ENCODE measurements at places on chromosomes 3 and 15.

DNA sequence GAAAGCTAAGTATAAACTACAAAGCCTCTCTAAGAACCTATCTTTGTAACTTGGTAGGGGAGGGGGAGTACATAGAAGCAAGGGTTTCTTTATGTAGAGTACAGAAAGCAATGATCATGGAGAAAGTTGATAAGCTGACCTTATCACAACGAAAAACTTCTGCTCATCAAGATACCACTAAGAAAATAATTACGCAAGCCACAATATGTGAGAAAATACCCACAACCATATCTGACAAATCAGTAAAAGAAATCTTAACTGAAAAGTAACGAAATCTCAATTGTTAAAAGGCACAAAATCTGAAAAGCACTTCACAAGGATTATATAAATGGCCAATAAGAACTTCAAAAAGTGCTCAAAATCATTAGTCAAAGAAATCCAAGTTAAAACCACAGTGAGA, 35.1 kb upstream of the RPS17 start:
- no peak for DNase-seq

GRCh38 chr3:134600685-134601463, 49.9 kb downstream of the KY start:
- peak; percentile 15 for DNase-seq

DNA sequence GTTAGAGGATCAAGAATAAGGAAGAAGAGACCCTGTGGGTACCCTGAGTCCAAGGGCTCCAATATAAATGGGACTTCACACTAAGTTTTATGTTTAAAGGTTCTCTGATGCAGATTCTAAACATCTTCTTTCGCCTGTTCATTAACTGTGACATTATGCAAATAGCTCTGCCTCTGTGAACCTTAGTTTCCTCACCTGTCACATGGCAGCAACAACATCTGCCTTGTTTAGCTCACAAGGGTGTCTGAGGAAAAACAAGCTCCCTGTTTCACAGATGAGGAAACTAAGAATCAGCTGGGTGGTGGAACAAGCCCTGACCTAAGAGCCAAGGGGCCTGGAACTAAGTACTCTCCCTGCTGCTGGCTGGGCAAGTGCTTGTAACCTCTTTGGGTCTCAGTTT, 40.8 kb downstream of the GOLGA6L1 start:
- no peak for DNase-seq

DNA sequence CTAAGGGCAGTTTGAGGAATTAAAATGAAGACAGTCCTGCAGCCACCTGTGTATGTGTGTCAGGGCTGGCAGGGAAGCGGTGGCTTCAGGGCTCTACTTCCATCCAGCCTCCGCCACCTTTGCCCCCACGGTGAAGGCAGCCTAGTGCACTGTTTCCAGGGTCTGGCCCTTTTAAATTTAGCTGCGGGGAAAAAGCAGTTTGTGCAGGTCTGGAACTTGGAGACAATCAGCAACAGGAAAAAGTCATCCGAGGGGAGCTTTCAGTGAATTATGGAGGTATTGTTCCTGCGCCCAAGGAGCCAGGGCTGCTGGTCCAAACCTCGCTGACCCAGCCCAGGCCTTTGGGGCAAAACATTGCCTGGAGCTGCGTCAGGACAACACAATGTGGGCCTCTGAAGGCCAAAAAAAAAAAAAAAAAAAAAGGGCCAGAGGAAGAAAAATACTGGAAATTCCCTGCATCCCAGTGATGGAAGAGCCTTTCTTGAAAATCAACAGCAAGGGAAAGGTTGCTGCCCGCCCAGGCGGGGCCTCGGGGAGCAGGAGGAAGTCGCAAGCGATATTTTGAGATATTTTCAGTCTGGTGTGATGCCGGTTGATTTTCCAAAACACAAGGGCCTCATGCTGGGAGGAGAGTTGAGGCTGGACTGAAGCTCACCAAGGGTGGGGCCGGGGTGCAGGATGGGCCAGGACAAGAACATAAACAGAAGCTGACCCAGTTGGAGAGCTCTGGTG, 25.5 kb upstream of the FGD5 start:
- no peak for DNase-seq

DNA sequence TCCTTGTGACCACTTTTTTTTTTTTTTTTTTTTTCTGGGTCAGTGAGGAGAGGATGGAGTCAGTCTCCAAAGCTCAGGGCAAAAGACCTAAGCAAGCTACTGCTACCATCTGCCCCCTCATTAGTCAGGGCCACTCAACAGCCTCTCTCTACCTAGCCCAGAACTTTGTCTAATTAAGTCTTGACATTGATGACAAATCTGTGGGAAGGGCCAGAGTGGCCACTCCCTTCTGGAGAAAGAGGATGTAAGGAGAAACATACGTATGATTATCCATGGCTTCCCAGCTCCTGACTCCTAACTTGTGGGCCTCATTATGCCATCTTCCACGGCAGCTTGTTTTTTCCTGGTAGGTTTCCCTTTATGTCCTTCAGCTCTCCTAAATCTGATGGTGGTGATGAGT, 37.9 kb downstream of the NR1I2 start:
- DNase-seq = no peak

GRCh38 chr3:119902061-119902460, 120.2 kb downstream of the NR1I2 start:
- DNase-seq = no peak

DNA sequence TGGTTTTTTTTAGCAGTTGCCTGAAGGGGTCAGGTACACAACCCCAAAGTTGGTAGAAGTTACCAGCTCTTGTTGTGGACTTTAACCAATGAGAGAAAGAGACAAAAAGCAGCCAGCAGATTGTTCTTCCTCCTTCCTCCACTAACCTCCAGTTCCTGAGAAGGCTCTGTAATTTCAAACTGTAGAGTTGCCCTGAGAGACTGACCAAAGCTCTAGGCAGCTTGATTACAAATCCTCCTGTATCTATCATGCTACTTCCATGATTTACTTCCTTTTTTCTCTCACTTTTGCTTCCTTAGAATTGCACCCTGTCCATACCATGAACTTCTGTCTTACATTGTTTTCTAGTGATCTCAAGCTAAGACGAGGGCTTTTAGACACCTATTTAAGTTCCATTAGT, 29.2 kb downstream of the NSUN3 start:
- no peak for DNase-seq

DNA sequence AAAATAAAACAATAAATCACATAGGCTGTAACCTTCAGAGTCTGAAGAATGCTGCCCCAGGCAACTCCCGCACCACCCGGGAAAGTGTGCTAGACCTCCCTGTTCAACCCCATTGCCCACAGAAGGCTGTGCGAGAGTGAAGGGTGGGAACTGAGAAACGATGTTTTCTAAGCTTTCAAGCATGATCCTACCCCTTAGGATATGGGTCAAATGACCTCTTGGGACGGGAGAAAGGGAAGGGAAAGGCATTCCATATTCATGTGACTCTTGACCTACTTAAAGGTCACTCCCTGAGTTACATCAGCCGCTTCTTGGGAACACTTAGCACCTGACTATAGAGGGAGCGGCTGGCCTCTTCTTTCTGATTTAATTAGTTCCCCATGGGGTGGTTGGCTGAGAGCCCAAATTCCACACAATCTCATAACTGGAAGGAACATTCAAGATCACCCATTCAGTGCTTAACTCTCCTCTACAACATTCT, 114.7 kb upstream of the SLC24A5 start:
- no peak for DNase-seq

DNA sequence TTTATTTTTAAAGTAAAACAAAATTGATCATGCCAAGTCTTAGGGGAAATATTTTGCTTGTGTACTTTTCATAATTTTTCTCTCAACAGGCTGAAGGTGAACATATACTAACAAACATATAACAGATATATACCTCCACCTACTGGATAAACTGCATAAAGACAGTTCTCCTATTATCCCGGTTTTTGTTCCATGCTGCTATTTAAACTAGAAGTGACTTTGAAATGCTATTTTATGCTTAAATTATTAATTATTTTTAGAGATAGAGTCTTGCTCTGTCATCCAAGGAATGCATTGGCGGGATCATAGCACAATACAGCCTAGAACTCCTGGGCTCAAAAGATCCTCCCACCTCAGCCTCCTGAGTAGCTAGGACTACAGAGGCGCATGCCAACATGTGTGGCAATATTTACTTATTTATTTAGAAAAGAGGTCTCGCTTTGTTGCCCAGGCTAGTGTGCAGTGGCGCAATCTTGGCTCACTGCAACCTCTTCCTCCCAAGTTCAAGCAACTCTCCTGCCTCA, 49.8 kb downstream of the ST3GAL6 start:
- no peak for DNase-seq

- no peak for DNase-seq
Measured at GRCh38 chr3:174100744-174101143, 703.2 kb downstream of the NLGN1 start.

- no peak for DNase-seq
Measured at GRCh38 chr3:119080364-119080763, 45.7 kb upstream of the IGSF11 start.

- DNase-seq = no peak
Measured at GRCh38 chr3:42805141-42805821, 991 bp upstream of the HIGD1A start.

GRCh38 chr3:126313580-126314304, 43.5 kb downstream of the KLF15 start:
- DNase-seq = no peak

DNA sequence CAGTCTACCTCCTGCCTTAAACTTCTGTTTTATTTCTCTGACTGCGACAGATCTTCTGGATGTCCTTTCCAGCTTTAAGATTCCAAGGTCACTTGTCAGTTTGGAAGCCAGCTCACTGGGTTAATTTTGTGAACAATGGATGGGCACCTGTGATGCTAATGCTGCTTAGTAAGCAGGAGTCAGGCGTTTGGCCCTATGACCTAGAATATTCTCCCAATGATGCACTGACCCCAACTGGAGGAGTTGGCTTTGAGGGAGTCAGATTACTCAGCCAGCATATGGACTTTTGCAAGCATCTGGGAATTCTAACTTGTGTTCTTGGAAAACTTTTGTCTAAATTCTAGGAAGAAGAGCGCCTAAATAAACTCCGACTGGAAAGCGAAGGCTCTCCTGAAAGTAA, 28.1 kb downstream of the HACD3 start:
- no peak for DNase-seq

GRCh38 chr3:125168711-125169393, 43.7 kb downstream of the SLC12A8 start:
- no peak for DNase-seq

GRCh38 chr15:101307048-101307896, 12.2 kb upstream of the SNRPA1 start:
- no peak for DNase-seq

DNA sequence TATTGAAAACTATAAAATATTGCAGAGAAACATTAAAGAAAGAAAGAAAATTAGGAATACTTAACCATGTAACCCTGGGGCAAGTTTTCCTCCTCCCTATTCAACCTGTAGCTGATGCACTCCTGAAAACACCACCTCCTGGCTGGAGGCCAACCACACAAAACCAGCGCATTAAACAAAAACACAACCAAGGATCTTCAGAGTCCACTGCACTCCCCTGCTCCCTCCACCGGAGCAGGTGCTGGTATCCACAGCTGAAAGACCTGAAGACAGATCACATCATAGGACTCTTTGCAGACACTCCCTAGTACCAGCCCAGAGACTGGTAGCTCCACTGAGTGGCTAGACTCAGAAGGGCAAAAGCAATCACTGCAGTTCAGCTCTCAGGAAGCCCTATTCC, 13.6 kb upstream of the ADAMTS17 start:
- DNase-seq = no peak

GRCh38 chr3:8524249-8524648, 22.6 kb downstream of the LMCD1 start:
- DNase-seq = no peak

- no peak for DNase-seq
Measured at GRCh38 chr3:134647902-134648760, 2.7 kb downstream of the KY start.

GRCh38 chr3:45596290-45596791, 1.8 kb downstream of the LIMD1 start:
- DNase-seq = no peak

- no peak for DNase-seq
Measured at GRCh38 chr3:139928708-139929505, 6.1 kb upstream of the CLSTN2 start.

GRCh38 chr3:151169262-151169947, 33.6 kb downstream of the GPR171 start:
- DNase-seq = no peak

DNA sequence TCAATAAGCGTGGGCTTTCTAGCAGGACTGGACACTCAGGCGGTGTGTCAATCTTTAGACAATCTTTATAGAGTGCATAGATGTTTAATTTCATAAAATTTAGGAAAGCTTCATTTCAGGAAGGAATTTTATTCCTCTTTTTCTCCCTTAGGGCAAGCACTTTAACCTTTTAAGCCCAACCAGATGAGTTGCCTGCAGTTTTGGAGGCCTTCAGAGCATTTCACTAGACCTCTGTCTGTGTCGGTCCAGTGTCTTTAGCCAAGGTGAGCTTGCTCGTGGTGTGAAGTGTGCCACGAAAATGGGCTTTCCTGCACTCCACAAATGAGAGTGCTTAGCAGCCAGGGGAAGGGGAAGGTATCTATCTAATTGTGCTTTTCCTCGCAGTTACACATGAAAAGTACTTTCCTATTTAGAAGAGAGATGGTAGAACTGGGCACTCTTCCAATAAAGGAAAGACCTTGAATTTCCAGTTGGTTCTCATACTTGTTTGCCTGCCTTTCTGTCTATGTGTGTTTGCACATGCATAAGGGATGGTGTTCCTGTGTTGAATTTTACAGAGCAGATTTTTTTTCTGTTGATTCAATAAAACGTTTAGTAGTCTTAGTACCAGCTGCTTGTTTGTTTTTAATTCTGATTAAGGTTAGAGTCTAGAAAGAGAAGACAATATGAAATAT, 53.6 kb downstream of the FEZF2 start:
- DNase-seq = no peak

All from activated T-helper 1 cell treated with Interleukin-2 at 50 U/mL for 16 hours (primary cell).